ENCODE measurements at places on chromosomes 11 and 22. TPM values are rescaled to one million over a fixed set of nuclear protein-coding genes. Genes with fewer than 3 reads are reported as not detected.

SEPTIN5 gene
- polyA plus RNA-seq: 294 TPM

SSTR3 gene
- 2.9 TPM for polyA plus RNA-seq

OR51E2 gene
- polyA plus RNA-seq: 0.26 TPM

MS4A4E gene
- polyA plus RNA-seq: 1.0 TPM

GAL gene
- 8.0 TPM for polyA plus RNA-seq

QSER1 gene
- 19.6 TPM for polyA plus RNA-seq

E2F8 gene
- 2.5 TPM for polyA plus RNA-seq

APOA4 gene
- not detected for polyA plus RNA-seq

MYBPC3 gene
- 0.16 TPM for polyA plus RNA-seq

GRIA4 gene
- polyA plus RNA-seq: 118 TPM

GGTLC2 gene
- 0.63 TPM for polyA plus RNA-seq

SHANK3 gene
- polyA plus RNA-seq: 38.5 TPM

CCND1 gene
- polyA plus RNA-seq: 59.0 TPM

TSPAN32 gene
- polyA plus RNA-seq: 0.90 TPM

SYT9 gene
- 15.5 TPM for polyA plus RNA-seq

CLMP gene
- 19.7 TPM for polyA plus RNA-seq

TMEM45B gene
- 1.7 TPM for polyA plus RNA-seq

MS4A3 gene
- polyA plus RNA-seq: 0.93 TPM

LRRC10B gene
- 11.8 TPM for polyA plus RNA-seq

POU2AF3 gene
- 3.5 TPM for polyA plus RNA-seq

P2RX3 gene
- polyA plus RNA-seq: 3.6 TPM

PDE3B gene
- 16.5 TPM for polyA plus RNA-seq

NLRP6 gene
- not detected for polyA plus RNA-seq
